ENCODE measurements at places on chromosomes 4 and X.
A peak's percentile ranks its signal among the peaks of the same experiment; 100 is the strongest.

DNA sequence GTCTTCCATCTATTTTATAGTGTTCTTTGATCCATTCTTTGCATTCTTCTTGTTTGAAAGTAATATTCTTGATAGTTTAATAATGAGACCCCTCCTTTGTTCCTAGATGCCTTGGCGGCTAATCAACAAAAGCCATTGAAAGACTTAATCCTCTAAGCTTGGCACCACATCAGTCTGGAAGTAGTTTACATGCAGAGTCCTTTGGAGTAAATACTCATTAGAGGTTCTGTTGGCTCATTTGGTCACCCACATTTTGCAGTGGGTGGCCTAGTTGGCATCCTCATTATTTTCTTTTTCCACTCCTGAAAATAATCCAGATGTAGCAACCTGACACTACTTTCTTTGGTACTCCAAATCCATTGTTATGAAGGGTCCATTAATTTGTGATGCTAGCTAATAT is 64.5 kb downstream of the DKK2 start:
- DNase-seq = no peak

DNA sequence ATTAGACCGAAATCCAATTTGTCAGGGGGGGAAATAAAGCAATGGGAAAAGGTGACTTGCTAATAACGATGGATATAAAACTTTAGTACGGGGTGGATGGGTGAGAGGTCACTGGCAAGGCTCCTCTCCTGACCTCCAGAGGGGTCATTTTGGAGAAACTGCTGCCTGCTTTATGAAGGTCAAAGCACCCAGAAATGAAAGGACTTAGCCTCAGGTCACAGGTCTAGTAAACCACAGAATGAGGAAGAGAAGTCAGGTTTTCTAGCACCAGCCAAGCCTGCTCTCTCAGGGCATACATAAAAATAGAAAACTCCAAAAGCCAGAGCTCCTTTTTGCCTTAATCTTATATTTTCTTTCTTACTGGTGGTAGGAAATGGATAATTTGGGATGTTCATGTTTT is 134.2 kb downstream of the SHROOM3 start:
- DNase-seq = no peak

DNA sequence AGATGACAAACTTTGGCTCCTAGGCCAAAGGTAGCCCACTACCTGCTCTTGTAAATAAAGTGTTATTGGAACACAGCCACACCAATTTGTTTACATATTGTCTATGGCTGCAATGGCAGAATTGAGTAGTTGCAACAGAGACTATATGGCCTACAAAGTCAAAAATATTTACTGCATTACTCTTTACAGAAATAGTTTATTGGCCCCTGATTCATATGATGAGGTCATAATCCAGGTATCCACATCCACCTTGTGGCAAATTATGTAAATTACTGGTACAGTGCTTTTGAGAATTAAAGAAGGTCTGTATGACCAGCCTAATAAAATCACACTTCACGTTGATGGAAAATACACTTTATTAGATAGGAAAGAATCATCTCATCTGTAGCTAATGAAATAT is 337.0 kb upstream of the DDX53 start:
- DNase-seq = no peak

DNA sequence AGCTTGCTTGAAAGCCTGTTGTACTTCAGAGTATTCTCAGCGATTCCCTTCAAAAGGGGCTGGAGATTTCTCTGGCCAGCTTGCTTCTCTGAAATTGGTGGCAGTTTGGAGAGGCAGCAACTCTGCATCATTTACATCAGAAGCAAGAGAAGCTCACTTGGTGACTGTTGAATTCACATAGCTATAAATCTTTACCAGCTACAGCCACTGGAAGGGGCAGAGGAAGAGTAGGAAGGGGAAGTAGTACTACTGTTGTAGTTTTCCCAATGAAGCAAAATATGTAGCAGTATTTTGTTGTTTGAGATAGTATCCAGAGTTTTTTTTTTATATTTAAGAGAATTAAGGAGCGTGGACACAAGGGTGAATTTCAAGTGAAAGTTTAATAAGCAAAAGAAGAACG is 2.8 kb downstream of the TENT5D start:
- no peak for DNase-seq

DNA sequence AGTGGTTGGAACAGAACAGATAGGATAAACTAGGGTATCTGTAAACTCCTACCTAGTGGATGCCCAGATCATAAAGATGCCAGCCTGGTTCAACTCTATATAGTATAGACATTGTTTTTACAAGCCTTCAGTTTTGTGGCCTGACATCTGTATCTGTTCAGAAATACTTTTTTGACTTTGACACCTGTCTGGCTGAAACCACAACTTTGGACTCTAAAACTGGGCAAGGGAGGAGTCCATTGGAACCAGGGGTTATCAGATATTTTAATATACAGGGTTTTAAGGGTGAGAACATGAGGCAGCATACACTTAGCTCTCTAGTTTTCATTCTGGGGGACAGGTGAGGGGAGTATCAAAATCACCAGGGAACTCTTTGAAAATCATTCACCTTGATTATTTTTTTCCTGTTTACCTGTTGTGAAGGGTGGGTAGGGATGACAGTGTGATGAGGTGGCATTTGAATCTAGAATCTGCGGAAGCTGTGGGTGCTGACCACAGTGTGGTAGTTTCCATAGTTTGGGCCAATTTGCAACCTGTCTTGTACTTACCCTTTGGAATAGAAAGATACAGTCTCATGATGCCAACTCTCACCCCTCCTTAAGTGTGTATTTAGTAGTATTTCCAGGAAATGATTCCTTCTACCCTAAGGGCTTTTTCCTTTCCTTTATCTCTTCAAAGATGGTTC is 20.6 kb downstream of the GAB1 start:
- DNase-seq = no peak

DNA sequence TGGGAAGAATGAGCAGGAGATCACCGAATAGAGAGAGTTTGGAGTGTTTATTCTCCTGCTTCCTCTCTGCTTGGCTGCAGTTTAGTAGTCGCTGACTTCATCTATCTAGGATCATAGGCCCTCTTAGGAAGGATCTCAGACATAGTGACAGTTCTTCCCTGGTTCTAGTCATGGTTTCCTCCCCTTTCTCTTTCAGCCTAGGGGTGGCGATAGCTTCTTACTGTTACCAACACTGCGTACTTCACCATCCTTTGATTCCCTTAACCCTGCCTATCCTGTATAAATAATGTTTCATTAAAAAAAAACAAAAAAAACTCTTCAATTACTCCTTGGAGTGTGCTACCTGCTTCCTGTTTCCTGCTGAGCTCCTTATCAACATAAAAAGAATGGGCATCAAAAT is 103.8 kb downstream of the DDX53 start:
- DNase-seq = no peak

- no peak for DNase-seq
Observed at GRCh38 chr4:47493238-47494123, 8.4 kb downstream of the ATP10D start.

DNA sequence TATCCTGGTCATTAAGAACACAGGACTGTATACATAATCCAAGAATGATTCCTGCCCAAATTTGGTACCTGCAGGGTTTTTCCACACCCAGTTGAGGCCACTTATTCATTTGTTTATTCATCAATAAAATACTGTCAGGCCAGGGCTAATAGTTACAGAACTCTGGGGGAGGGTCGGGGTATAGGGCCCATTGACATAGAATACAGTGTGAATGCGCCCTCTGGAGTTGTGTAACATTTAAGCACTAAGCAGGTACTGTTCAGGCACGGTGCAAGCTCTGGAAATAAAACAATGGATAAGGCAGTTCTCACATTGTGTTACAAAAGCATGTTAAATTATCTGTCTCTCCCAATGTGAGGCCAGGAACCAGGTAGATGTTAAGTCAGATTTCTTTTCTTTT is 30.8 kb upstream of the LRBA start:
- DNase-seq = no peak

DNA sequence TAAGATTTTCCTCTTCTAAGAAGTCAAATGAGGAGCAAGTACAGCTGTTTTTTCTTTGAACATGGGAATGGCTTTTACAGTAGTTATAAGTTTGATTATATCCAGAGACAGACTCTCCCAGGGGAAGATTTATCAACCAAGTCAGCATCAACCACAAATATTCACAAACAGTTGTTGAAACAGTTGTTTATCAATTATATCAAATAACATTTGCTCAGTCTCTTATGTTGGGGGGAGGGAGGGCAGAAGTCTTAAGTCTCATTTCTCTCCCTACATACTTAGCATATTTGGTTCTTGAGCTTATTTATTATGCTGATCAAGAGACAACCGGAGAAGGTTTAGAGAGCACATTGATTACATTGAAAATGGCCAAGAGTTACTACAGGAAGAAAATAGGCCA is 110.1 kb downstream of the FBXO8 start:
- no peak for DNase-seq

GRCh38 chr4:94165256-94165655 is 42.4 kb upstream of the SMARCAD1 start:
- no peak for DNase-seq

DNA sequence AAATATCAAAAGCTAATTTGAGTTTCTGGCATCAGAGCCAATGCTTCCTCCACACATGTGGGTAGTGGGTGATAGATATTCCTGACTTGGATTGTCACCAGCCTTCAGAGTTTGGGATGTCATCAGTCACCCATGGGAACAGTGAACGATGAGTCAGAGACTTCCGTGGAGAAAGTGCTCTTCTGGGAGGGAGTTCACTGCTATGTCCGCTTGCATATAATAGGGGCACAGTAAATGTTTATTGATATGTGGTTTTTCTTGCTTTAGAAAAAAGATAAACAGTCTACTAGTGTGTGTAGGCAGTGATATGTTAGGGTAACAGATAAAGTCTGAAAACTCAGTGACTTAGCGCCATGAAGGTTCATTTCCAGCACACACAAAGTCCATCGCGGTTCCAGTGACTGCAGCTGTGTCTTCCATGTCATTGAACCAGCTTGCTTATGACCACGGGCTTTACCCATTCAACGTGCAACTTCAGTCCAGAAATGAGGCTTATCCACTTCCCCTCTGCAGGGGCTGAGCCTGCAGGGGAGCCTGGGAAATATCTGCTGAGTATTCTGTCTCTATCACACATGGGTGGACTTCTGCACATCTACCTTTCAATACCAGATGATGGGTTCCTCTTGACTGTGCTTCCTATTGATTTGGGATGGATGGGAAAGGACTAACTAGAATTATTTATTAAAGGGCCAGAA is 87.7 kb upstream of the WWC2 start:
- no peak for DNase-seq

DNA sequence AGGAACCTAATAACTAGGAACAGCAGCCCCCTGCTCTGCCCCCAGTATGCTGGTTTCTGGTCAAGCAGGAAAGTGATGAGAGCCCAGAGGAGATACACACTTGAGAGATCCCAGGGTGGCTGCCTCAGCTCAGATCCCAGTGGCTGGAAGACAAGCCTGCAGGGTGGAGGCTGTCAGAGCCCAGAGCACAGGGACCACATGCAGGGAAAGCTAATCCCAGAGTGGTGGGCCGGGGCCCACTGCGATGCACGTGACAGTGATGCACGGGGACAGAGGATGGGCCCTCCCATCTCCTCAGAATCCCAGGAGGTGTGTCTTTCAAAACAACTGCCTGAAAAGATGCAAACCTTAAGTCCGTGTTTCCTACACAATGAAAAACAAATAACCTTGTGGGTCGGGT is 29.1 kb upstream of the CRMP1 start:
- no peak for DNase-seq

DNA sequence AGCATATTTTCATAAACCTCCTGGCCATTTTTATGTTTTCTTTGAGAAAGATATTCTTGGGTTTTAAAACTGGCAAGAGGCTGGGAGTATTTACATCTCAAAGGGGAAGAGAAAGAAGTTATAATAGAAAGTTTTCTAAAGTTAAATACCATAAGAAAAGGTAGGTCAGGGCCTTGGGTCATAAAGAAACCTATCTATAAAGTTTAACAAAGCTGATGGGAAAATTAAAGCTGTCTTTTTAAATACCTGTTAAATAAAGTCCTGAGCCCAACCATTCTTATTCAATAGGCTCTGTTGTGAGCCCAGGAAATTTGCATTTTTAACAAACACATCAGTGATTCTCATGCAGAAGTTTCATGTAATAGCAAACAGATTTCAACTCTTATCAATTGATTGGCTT is 451.8 kb upstream of the INTU start:
- DNase-seq = no peak

GRCh38 chrX:154443992-154444754 is at the start of gene FAM50A:
Gene FAM50A (plus strand): TSS chrX:154444141. CDS start chrX:154444236, 95 bp downstream.
- DNase-seq = peak; percentile 25

- no peak for DNase-seq
Observed at GRCh38 chrX:8971116-8971515, 62.8 kb downstream of the FAM9B start.

DNA sequence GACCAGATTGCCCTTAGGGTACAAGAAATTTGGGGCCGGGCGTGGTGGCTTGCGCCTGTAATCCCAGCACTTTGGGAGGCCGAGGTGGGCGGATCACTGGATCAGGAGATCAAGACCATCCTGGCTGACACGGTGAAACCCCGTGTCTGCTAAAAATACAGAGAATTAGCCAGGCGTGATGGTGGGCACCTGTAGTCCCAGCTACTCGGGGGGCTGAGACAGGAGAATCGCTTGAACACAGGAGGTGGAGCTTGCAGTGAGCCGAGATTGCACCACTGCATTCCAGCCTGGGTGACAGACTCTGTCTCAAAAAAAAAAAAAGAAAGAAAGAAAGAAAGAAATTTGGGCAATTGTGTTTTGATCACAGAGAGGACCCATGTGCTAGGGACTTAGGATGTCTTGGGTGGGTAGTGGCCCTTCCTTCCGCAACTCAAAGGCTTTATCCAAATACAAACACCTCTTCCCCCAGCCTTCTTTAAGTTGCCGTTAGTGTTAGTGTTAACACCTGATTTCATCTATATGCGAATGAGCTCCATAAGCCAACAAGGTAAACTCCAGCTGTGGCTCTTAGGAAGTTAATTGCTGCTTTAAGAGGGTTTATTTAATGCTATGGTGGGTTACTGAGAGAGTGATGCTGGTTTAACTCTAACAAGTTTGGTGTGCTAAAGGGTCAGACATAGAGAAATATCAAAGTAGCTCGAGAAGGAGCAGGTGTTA is 8.6 kb upstream of the CCDC110 start:
- DNase-seq = no peak

DNA sequence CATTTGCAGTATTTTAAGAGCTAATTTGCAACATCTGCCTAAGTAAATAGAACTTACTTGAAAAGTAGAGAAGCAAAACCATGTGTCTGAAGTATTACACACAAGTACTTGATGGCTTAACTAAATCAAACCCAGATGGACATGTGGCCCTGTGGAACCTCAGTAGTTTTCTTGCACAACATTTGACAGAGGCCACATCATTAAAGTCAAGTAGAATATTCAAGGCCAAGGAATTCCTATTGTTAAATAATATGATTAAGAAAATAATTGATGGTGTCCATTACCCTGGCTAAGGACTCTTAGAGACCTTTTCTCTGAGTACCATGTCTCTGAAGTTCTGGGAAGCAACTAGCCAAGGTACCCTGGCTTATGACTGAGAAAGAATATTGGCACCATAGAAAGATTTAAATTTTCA is 135.4 kb upstream of the OTUD4 start:
- no peak for DNase-seq

DNA sequence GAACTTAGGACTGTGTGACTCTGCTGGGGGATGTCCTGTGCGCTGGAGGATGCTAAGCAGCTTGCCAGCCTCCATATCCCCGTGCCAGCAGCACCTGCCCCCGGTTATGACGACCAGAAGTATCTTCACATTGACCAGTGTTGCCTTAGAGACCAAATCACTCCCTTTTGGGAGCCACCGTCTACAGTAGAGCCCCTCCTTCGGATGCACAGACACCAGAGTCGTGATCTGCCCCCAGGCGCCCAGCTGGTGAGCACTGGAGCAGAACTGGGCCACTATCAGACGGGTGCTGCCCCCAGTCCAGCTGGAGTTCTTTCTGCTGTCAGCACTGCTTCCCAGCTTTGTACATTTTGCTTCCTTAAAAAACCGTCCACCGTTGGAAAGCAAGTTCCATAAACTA is 30.0 kb upstream of the TADA2B start:
- no peak for DNase-seq

GRCh38 chr4:188492886-188493285 is 353.6 kb downstream of the TRIML1 start:
- no peak for DNase-seq
